ENCODE measurements at places on chromosomes 16 and 17. TPM values are rescaled to one million over a fixed set of nuclear protein-coding genes. Genes with fewer than 3 reads are reported as not detected.

The VWA3A gene
- 0.19 TPM for total RNA-seq

The GRAPL gene
- 26.7 TPM for total RNA-seq

GRCh38 chr17:74943808-74944522 is 8.3 kb downstream of the OTOP3 start:
- no peaks in the 10 kb centered on the region for H3K27me3 ChIP-seq
- no peak for DNase-seq
- no peak overlapping the region for H3K4me3 ChIP-seq
- no peaks in the 10 kb centered on the region for H3K4me1 ChIP-seq
- H3K36me3 ChIP-seq: no peaks in the 10 kb centered on the region

- H3K36me3 ChIP-seq: no peaks in the 10 kb centered on the region
- H3K4me1 ChIP-seq: peaks cover 10% of the 10 kb centered on the region
- H3K4me3 ChIP-seq: no peak overlapping the region
- H3K27ac ChIP-seq: no peak overlapping the region
- no peaks in the 10 kb centered on the region for H3K27me3 ChIP-seq
Measured at GRCh38 chr17:27569884-27570577, 61.0 kb upstream of the LGALS9 start.

- H3K4me3 ChIP-seq: no peak overlapping the region
- DNase-seq: no peak
- H3K27me3 ChIP-seq: no peaks in the 10 kb centered on the region
- H3K4me1 ChIP-seq: peaks cover 6% of the 10 kb centered on the region
- H3K27ac ChIP-seq: no peak overlapping the region
- no peaks in the 10 kb centered on the region for H3K36me3 ChIP-seq
Measured at GRCh38 chr16:66979011-66979717, 9.2 kb upstream of the CES4A start.

GRCh38 chr17:83030432-83030831 is 49.0 kb upstream of the METRNL start:
- no peaks in the 10 kb centered on the region for H3K27me3 ChIP-seq
- no peak overlapping the region for H3K27ac ChIP-seq
- no peak overlapping the region for H3K4me3 ChIP-seq
- no peaks in the 10 kb centered on the region for H3K4me1 ChIP-seq
- peaks cover 17% of the 10 kb centered on the region for H3K36me3 ChIP-seq
- no peak for DNase-seq

The KRTAP9-8 gene
- not detected for total RNA-seq

- H3K27ac ChIP-seq: no peak overlapping the region
- H3K4me1 ChIP-seq: no peaks in the 10 kb centered on the region
- H3K27me3 ChIP-seq: no peaks in the 10 kb centered on the region
- no peak overlapping the region for H3K4me3 ChIP-seq
Measured at GRCh38 chr17:522919-523318, 170.3 kb upstream of the RPH3AL start.

The METTL16 gene
- 52.7 TPM for total RNA-seq

GRCh38 chr17:75896415-75897159 is at the start of gene TRIM65:
TRIM65 (minus strand) TSS chr17:75896951; CDS start chr17:75896937, 14 bp downstream.
- H3K4me1 ChIP-seq: peaks cover 12% of the 10 kb centered on the region
- H3K27ac ChIP-seq: peak within 1 kb of the TSS; percentile 75
- DNase-seq: peak; percentile 73
- peaks cover 8% of the 10 kb centered on the region for H3K36me3 ChIP-seq
- no peaks in the 10 kb centered on the region for H3K27me3 ChIP-seq

The CCL14 gene
- total RNA-seq: not detected

- no peak for DNase-seq
- H3K4me3 ChIP-seq: no peak overlapping the region
- no peaks in the 10 kb centered on the region for H3K36me3 ChIP-seq
- H3K27ac ChIP-seq: no peak overlapping the region
- no peaks in the 10 kb centered on the region for H3K4me1 ChIP-seq
- H3K27me3 ChIP-seq: no peaks in the 10 kb centered on the region
Measured at GRCh38 chr17:37037590-37038155, 88.9 kb downstream of the AATF start.

- no peaks in the 10 kb centered on the region for H3K4me1 ChIP-seq
- H3K27ac ChIP-seq: no peak overlapping the region
- H3K27me3 ChIP-seq: no peaks in the 10 kb centered on the region
- no peaks in the 10 kb centered on the region for H3K36me3 ChIP-seq
Measured at GRCh38 chr16:87575027-87575804, 27.1 kb upstream of the JPH3 start.

DNA sequence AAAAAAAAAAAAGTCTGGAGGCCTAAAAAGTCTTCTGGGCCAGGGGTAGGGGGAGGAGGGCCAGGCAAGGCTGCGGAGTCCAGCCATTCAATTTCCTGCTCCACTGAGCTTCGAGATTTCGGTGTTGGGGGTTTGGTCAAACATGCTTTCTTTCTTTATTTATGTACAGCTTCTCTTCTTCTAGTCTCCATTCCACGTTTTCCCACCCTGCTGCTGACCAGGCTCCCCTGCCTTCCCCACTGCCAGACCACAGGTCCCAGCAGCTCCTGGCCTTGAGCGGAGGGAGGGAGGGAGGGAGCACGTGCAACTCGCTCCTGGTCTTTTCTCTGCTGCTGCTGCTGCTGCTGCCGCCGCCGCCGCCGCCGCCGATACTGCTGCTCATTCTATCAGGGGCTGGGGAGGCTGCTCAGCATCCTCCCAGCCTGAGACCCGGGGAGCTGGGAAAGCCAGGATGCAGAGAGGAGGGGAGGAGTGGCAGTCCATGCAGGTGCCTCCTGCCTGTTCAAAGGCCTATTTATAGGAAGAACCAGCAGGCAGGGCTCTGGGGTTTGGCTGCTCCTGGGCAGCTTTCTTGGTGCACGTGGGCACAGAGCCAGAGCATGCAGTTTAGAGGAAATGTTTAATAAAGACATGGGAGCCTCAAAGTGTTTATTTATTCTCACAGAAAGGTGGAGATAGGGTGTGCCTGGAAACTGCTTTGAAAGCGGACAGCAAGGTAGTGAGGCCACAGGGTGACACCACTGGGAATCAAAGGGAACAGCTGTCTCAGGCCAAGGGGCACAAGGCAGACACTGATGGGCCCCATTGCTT is 23.4 kb upstream of the ZFHX3 start:
- H3K4me1 ChIP-seq: no peaks in the 10 kb centered on the region
- peaks cover 4% of the 10 kb centered on the region for H3K27me3 ChIP-seq
- DNase-seq: no peak

The ELMO3 gene
- 8.2 TPM for total RNA-seq

The TUFM gene
- 95.2 TPM for total RNA-seq

DNA sequence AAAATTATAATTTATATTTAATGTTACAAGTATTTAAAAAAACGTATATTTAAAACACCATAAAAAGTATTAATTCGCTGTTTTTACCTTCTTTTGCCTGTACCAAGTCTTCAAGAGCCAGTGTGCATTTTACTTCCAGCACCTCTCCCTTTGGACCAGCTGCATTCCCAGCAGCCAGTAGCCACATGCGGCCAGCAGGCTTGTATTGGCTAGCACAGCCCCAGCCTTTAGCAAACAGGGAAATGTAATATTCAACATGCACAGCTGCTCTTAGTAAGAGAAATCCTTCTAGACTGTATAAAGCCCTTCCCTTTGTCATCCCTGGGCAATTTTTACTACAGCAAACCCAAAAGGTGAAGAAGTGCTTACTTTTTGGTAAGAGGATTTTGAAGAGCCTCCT is 6.6 kb downstream of the DHODH start:
- peaks cover 3% of the 10 kb centered on the region for H3K36me3 ChIP-seq
- no peak overlapping the region for H3K4me3 ChIP-seq
- no peaks in the 10 kb centered on the region for H3K27me3 ChIP-seq
- no peak overlapping the region for H3K27ac ChIP-seq

GRCh38 chr16:50195276-50195675 is 42.2 kb downstream of the TENT4B start:
- no peaks in the 10 kb centered on the region for H3K36me3 ChIP-seq
- no peak for DNase-seq
- no peaks in the 10 kb centered on the region for H3K27me3 ChIP-seq
- peaks cover 18% of the 10 kb centered on the region for H3K4me1 ChIP-seq
- peak overlapping the region; percentile 3 for H3K27ac ChIP-seq
- no peak overlapping the region for H3K4me3 ChIP-seq

GRCh38 chr17:74079537-74080300 is 123.8 kb upstream of the RPL38 start:
- no peaks in the 10 kb centered on the region for H3K4me1 ChIP-seq
- no peaks in the 10 kb centered on the region for H3K36me3 ChIP-seq
- H3K27ac ChIP-seq: no peak overlapping the region
- no peak for DNase-seq
- H3K4me3 ChIP-seq: no peak overlapping the region

The TEX19 gene
- total RNA-seq: not detected

The ESRP2 gene
- not detected for total RNA-seq

The ACSF2 gene
- 36.2 TPM for total RNA-seq

DNA sequence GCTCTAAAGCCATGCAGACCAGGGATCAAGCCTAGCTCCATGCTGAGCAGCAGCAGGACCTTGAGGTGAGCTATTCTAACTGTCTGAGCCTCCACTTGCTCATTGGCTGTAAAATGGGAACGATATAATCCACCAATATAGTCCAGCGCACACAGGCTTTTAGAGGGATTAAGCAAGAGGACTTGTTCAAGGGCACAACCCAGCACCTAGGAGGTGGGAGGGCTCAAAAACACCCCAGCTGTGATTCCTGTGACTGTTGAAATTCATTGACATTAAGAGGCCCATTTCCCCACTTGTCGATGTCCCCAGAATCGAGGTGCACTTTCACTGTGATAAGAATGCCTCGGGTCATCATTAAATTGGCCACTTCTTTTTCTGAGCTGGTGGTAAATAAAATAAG is 4.1 kb downstream of the USH1G start:
- H3K27me3 ChIP-seq: peaks cover 6% of the 10 kb centered on the region
- DNase-seq: no peak
- no peaks in the 10 kb centered on the region for H3K36me3 ChIP-seq
- H3K4me1 ChIP-seq: no peaks in the 10 kb centered on the region
- H3K4me3 ChIP-seq: no peak overlapping the region

GRCh38 chr16:55728797-55729196 is 73.0 kb downstream of the SLC6A2 start:
- no peaks in the 10 kb centered on the region for H3K36me3 ChIP-seq
- no peak overlapping the region for H3K27ac ChIP-seq
- no peaks in the 10 kb centered on the region for H3K27me3 ChIP-seq

The OTOA gene
- 0.11 TPM for total RNA-seq

The KRT24 gene
- total RNA-seq: not detected

DNA sequence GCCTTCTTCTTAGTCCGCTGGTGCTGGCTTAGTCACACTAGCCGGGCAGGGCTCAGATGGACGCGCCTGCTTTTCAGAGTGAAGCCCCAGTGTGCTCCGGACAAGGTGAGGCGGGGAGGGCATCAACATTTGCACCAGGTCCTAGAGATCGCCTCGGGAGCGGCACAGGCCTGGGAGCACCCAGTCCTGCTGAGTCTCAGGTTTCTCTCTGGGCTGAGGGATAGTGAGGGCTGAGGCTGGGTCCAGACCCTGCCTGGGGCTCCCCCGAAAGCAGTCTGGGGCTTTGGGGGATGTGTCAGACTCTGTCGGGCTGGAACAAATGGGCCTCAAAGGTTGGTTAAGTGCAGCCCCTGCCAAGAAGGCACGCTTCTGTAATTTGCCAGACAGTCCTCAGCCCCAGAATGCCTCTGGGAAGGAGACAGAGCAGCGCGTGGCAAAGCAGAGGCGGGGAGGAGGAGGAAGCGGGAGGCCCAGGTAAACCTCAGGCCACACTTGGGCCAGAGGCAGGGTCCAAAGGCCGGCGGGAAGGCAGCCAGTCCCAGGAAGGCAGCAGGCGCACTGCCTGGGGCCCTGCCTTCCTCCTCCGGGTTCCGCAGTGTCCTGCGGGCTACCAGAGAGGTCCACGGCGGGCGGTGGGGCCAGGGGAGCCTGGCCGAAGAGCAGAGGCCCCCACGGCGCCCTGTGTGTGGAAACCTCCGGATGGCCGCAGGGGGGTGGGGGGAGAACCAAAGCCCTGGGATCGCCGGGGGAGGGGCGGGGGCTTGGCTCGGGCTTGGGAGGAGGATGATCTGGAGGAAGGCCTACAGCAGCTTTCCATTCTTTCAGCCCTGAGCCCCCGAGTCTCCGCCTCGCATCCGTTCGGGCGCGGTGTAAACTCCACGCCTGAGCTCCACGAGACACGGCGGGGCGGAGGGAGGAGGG is 39.5 kb upstream of the ATP2A3 start:
- peaks cover 5% of the 10 kb centered on the region for H3K36me3 ChIP-seq
- DNase-seq: no peak
- H3K27me3 ChIP-seq: no peaks in the 10 kb centered on the region
- H3K27ac ChIP-seq: no peak overlapping the region

DNA sequence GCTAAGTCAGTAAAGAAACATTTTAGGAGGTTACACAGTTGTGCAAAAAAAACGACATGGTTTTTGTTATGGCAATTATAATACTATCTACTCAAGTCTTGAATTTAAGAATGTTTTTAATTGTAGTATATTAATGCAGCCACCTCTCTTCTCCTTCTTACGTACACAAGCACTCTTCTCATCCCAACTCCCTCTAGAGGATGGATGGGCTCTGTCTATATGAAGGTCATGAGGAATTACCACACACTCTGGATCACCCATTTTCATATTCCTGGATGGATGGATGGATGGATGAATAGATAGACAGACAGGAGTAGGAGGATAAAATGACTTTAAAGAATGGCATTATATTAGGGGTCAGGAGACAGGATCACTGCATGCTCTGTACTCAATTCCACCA is 120.0 kb downstream of the PHKB start:
- no peak for DNase-seq
- no peaks in the 10 kb centered on the region for H3K4me1 ChIP-seq

The SRCIN1 gene
- not detected for total RNA-seq

DNA sequence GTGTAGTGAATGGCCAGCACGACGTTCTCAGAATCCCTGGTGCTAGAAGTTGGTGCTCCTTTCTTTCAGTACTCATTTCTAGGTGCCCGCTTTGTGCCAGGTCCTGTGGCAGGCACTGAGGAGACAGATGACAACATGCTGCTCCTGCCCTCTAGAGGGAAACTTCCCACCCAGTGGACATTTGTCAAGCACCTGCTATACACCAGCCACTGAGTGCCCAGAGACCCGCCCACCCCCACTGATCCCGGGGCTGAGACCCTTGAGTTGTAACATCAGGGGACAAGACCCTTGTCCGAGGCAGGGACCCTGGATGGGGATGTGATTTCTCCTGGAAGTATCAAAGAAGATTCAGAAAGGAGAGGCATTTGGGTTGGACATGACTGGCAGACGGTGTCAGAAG is 25.1 kb downstream of the UNC13D start:
- no peak for DNase-seq
- peaks cover 93% of the 10 kb centered on the region for H3K36me3 ChIP-seq
- no peaks in the 10 kb centered on the region for H3K27me3 ChIP-seq
- H3K27ac ChIP-seq: no peak overlapping the region
- no peak overlapping the region for H3K4me3 ChIP-seq

The KRTAP4-9 gene
- total RNA-seq: not detected

GRCh38 chr17:15999974-16000827 is 577 bp downstream of the TTC19 start:
- H3K4me1 ChIP-seq: peaks cover 11% of the 10 kb centered on the region
- peak overlapping the region; percentile 88 for H3K4me3 ChIP-seq
- no peaks in the 10 kb centered on the region for H3K27me3 ChIP-seq
- peaks cover 26% of the 10 kb centered on the region for H3K36me3 ChIP-seq

The HAS3 gene
- 0.71 TPM for total RNA-seq

GRCh38 chr16:27374221-27374803 is 27.7 kb upstream of the IL21R start:
- H3K4me3 ChIP-seq: no peak overlapping the region
- H3K36me3 ChIP-seq: no peaks in the 10 kb centered on the region
- peaks cover 73% of the 10 kb centered on the region for H3K4me1 ChIP-seq
- H3K27me3 ChIP-seq: no peaks in the 10 kb centered on the region
- DNase-seq: no peak

Data from naive thymus-derived CD4-positive, alpha-beta T cell (primary cell).